RPMI8226 (cell line): ENCODE measurements at places on chromosomes 4 and X.

GRCh38 chrX:29826742-29827141 lies 388.6 kb upstream of the MAGEB2 start:
- no peak for DNase-seq

DNA sequence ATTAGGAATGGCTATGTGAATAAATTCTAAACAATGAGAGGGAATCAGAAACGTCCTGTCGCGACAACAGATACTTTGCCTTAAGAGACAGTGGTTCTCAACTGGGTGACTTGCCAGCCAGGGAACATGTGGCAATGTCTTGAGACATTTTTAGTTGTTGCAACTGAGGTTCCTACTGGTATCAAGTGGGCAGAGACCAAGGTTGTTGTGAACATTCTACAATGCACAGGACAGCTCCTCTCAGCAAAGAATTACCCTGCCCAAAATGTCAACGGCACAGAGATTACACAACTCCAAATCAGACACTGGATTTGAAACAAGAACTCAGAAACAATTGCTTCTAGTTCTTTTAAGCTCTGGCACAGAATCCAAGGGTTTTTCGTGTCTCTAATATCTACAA lies 128.6 kb downstream of the ARHGAP6 start:
- no peak for DNase-seq

DNA sequence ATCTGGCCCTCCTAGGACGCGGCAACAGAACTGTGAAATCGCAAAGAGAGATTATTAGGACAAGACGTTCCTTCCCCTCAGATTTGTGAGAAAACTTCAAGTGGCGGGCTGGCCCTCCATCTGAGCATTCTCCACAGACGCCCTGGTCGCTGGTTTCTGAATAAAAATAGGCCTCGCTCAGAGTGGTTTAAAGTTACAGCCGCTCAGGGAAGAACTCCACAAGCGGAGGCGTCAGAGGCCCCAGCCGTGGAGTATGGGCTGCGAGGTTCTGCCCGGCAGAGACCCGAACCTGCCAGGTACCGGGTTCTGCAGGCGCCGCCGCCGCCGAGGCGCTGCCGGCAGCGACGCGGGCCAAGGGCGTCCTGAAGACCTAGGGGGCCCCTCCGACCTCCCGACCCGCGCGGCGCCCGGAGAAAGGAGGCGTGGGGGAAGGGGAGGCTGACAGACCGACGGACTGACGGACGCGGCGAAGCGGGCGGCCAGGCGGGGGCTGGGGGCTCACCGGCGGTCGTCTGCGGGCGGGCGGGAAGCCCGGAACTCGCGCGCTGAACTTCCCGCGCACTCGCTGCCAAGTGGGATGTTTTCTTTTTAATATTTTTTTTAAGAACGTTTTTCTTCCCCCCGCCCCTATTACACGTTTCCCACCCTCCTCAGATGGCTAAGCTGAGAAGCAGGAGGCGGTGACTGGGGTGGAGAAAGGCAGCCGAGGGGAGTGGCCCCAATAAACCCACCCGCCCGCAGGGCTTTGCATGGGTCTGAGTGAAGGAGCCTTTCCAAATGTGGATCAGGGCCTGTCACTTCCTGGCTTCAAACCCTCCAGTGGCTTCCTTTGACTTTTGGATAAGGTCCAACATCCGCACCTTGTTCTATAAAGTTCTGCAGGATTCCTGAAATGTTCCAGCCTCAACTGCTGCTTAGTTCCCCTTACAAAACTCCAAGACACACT lies at the start of gene PABPC4L:
Gene PABPC4L (minus strand): TSS at position 574 of the 946 bp plus-strand sequence. CDS start 770 bp downstream, outside the sequence.
- DNase-seq: no peak

- no peak for DNase-seq
Measured at GRCh38 chr4:123930996-123931395, 534.4 kb downstream of the SPRY1 start.

GRCh38 chr4:123990310-123990870 lies 593.8 kb downstream of the SPRY1 start:
- no peak for DNase-seq

- no peak for DNase-seq
Measured at GRCh38 chrX:20144491-20144890, 2.9 kb upstream of the EIF1AX start.
